Vagina (tissue), 2 donors: ENCODE measurements at places on chromosomes 1 and 21.

GRCh38 chr1:232629250-232630046 lies 485 bp downstream of the SIPA1L2 start:
- no peak for DNase-seq

DNA sequence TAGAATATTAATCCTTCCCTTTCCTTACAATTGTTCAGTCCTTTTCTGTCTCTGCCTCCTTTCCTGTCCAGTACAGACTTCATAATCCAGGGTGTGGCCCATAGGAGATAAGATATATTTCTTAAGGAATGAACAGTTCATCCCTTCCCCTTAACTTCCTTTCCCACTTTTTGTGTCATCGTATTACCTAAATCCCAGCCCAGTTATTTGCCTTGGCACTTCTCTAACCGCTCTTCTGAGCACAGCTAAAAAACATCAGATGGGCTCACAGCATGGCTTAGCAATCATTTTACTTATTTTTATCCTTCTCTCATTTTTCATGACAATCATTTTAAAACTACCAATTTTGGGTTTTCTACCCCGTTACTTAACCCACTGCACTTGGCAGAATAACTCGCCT lies 39.6 kb downstream of the F3 start:
- no peak for DNase-seq

DNA sequence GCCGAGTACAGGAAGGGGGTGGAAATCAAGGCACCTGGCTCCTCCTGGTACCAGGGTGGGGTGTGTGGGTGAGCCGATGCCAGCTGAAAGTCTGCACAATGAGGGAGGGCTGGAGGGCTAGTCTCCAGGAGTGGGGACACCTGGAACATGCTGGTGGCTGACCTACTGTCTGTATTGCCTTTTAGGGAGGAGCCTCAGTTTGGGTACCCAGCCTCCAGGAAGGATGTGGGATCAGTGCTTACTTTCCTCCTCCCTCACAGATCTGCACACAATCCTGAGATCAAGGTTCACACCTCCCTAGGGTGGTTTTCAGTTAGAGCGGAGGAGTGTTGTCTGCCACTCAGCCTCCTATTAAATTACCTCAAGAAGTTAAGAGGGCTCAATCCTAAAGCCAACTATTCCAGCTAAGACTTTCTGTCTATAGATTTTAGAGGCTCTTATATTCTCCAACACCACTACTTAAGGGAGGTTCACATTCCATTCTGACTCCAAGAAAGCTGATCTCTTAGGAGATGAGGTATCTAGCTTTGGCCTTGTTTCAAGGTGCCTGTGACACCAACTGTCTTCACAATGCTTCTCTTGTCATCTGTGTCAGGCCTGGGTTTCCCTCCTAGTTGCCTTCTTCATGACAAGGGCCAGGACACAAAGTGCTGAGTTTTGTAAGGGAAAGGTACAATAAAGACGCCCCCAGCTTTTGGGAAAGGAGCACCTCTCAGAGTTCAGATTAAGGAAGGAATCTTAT lies 15.7 kb downstream of the SSR2 start:
- no peak for DNase-seq

DNA sequence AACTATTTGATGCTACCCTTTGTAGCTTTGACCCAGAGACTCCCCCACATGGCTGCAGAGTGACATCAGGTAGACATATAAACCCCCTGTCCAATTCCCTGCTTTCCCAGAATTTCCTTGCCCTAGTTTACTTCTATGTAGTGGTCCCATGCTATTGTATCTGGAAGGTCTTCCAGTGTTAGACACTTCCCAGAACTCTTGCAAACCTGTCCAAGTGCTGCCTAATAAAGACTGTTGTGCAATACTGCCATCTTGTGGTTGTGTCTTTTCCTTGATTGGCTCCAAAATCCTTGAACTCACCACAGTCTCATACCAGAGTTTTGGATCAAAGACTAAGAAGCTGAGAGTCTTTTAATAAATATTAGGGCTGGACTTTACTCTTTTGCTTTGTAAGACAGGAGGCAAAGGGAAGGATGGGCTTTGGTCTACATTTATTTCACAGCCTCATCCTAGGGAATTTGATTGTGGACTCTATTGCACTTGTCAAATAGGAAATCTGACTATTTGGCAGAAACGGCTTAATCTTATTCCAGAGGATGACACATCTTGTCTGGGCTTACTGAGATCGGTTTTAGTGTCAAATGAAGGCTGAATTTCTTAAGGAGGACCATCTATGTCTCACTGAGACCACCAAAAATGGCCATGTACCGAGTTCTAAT lies 169.9 kb downstream of the LRRC7 start:
- DNase-seq: no peak
